Natural killer cell treated with Interleukin-12 subunit alpha and Interleukin-12 subunit beta and Interleukin-15 and Interleukin-18, amount 100 ng/mL, for 72 hours (primary cell): ENCODE measurements at places on chromosomes 16 and 17. TPM values are rescaled to one million over a fixed set of nuclear protein-coding genes. Genes with fewer than 3 reads are reported as not detected.

DNA sequence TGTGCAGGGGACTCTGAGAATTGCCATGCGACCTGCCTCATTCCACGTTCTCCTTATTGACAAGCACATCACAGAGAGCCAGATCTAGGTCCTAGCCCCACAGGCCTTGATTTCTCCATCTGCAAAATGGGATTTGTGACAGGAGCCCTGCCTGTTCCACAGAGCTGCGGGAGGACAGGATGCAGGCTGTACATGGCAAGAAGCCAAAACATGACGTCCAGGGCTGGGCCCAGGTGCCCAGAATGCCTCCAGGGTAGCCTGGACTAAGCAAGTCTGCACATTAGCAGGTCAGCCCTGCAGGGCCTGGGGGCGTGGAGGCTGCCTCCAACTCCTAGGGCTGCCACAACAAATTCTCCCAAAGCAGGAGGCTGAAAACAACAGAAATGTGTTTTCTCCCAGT lies 235.7 kb upstream of the SDK2 start:
- DNase-seq = no peak

DNA sequence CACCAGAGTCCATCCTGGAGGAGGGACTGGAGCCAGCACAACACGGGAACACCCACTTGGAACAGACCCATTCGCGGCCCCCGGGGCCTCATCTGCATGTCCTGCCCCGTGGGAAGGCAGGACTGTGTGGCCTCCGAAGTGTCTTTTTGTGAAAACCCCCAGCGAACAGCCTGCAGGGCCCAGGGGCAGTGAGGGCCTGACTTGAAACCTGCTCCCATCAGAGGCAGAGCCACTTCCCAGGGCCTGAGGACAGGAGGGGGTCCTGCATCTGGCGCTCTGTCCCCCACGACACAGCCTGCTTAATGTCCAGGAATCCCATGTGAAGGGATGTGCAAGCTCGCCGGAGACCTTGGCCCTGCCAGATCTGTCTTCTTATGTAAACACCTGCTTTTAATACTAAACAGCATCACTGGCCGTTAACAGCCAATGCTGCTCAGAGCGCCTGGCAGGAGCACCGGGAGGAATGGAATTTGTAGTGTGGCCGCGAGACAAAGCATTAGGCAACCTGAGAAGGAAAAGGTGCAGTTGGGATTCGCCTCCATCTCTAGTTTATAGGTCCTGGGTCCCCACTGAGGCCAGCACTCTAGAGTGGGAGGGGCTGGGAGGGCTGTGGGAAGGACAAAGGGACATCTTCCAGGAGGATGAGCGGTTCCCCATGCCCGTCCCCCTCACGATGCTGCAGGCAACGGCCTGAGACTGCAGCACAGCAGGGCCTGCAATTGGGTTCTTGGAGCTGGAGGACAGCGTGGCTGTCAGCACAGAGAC lies 9.6 kb upstream of the EVPL start:
- no peak for DNase-seq

- DNase-seq = no peak
Observed at GRCh38 chr16:50281391-50282009, 15.1 kb downstream of the ADCY7 start.

DNA sequence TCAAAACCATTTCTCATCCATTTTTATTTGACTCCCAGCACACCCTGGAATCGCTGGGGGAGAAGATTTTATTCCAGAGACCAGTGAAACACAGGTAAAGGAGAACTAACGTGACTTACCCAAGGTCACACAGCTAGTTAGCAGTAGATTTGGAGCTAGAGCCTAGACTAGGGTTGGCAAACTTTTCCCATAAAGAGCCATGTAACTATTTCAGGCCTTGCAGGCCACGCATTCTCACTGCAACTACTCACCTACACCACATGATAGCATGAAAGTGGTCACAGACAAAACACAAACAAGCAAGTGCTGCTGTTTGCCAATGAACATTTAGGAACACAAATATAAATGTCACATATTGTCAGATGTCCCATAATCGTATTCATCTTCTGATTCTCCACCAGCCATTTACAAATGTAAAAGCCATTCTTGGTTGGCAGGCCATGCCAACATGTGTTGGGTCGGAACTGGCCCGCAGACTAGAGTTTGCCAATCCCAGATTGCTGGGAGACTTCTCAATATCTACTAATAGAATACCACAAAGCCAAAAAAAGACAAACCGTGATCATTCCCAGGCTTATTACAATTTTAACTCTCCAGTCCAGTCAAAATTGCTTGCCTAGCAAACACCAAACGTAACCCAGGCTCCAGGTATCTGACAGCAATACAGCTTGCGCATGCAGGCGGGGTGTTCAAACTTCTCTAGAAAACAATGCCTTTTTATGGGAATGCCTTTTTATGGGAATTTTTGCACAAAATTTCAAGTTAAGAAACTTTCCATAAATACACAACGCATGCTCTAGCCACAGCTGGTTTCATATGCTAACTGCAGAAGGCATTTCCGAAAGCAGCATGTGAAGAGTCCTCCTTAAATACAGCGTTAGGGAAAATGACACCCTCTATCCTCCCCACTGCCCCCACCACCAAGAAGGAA lies 20.9 kb downstream of the ZFHX3 start:
- DNase-seq = no peak

The RAP1GAP2 gene
- total RNA-seq = 14.5 TPM

The FBXO39 gene
- 0.42 TPM for total RNA-seq

The RHBDL1 gene
- total RNA-seq = 1.5 TPM

- DNase-seq = no peak
Observed at GRCh38 chr16:10182222-10183053, at the start of gene GRIN2A. GRIN2A (minus strand) TSS chr16:10182428; CDS start chr16:10180411, 2,017 bp downstream.

GRCh38 chr17:9986754-9987382 lies 81.8 kb upstream of the RCVRN start:
- DNase-seq = no peak

DNA sequence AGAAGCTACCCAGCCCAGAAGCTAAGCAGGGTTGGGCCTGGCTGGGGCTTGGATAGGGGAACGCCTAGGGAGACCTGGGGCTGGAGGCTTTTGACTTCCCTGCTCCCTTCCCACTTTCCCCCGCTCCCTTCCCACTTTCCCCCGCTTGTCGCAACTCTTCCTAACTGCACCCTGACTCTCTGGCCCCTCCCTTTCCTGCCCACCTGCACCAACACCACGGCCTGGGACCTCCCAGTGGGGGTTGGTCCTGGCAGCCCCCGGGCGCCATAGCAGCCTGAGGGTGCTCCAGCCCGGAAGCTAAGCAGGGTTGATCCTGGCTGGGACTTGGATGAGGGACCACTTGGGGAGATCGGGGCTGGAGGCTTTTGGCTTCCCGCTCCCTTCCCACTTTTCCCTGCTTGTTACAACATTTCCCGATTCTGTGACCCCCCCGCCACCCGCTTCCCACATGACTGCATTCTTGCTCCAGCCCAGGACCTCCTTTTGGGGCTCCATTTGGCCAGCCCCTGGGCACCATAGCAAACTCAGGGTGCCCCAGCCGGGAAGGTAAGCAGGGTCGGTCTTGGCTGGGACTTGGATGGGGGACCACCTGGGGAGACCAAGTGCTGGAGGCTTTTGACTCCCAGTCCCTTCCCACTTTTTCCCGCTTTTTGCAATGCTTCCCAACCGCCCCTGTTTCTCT lies 2287.0 kb downstream of the TP53TG3F start:
- no peak for DNase-seq

- DNase-seq = no peak
Observed at GRCh38 chr16:84177741-84178073, 9.2 kb downstream of the TAF1C start.

- DNase-seq = no peak
Observed at GRCh38 chr17:8789743-8790142, 9.4 kb downstream of the MFSD6L start.

- DNase-seq = no peak
Observed at GRCh38 chr17:50993544-50993943, 127.1 kb downstream of the SPAG9 start.

DNA sequence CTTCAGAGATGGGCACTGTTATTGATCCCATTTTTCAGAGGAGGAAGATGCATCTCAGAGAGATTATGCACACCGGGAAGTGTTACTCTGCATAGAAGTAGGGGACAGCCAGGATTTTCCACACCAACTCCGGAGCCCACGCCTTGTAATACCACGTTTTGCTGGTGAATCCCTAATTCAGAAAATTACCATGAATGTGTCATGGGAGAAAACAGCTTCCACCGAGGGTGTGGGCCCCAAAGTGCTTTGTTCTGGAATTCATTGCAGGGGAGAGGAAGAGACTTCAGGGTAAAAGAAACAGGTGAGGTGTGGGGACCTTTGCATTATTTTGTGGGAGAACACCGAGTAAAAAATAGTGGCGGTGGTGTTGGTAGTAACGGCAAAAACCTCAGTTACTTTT lies 1051.4 kb upstream of the RBFOX1 start:
- DNase-seq = no peak

DNA sequence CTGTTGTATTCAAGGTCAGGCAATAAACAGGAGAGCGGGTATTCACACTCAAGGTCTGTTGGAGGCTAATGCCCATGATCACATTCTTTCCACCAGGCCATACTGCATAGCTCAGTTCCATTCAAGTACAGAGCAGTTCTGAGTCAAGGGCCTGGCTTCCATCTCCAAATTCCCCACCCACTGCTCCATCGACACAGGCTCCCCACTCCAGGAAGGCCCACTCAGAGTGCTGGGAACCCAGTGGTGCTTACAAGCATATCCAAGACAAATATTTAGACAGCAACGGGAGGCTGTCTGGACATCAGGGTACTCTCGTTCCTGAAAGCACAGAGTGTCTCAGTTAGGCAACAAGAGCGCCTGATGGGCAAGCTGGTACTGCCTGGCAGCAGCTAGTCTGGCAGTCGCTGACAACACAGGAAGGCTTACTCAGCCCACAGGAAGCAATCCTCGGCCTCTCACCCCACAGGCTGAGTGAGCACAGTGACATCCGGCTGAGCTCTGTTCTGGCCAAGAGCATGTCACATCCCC lies 40.9 kb downstream of the RFFL start:
- DNase-seq = peak; percentile 88

- DNase-seq = no peak
Observed at GRCh38 chr17:43169561-43170139, 1.4 kb upstream of the NBR1 start.
